ENCODE measurements at places on chromosomes 5 and 9.

- DNase-seq, result no peak
These were observed 25.6 kb upstream of the VLDLR start for GRCh38 chr9:2595973-2596372.

DNA sequence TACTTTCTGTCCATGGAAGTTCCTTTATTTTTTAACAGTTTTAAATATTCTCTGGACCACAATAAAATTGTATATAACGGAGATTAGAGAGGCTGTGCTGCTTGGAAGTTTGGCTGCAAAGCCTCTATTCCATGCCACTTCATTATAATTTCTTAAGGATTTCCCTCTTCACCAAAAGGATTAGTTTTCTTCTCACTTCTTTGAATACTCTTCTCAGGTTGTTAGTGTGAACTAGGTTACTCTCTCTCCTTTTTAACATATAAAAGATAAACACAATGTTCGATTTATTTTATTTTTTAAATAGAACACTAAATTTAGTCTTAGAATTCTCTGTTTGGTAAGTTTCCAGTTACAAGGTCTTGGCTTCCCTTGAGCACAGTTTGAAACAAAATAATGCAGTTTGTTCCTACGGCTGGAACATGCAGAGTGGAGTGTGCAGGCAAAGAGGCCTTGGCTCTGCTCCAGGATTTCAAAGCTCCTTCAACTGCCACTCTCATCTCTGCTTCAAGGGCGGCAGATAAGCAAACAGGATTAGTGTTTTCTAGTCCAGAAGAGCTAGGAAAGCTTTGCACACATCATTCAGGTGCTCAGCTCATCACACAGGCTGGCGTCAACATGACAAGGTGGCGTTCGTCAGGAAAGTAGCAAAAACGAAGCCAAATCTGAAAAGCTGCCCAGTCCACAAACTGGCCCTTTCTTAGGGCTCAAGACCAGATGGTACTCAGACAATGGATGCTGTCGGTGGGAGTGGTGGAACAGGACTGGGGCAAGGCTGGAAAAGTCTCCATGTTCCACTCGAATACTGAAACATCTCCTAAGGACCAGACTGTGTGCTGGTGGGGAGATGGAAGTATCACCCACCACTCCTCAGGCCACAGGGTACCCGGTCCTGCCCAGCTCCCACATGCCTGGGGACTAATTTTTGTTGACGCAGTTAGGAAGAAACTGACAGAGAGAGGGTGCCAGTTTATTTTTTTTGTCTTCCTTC, 286.6 kb downstream of the CRB2 start:
- peak; percentile 85 for DNase-seq

- DNase-seq, result no peak
These were observed 15.5 kb downstream of the RMI1 start for GRCh38 chr9:83996126-83996525.

GRCh38 chr5:176817841-176818377, 7.5 kb downstream of the UNC5A start:
- DNase-seq, result no peak

DNA sequence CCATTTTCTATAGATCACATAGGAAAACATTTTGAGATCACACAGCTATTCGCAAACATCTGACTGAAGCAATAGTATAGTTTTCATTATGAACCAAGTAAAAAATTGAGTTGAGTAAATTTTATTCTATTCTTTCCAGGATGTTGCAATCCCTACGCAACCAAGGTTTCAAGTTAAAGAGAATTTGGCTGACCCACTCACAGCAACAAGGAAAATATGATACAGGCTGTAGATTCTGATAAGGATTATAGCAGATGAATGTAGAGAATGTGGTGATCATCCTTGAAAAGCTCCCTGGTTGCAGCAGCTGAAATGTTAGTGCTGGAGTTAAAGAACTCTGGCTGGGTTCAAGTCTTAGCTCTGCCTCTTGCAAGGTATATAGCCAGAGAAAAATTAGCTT, 4.7 kb downstream of the ABCA1 start:
- DNase-seq, result no peak

- no peak for DNase-seq
These were observed 59.1 kb downstream of the ATP10B start for GRCh38 chr5:160792732-160793529.

- no peak for DNase-seq
These were observed 42.1 kb upstream of the EEIG1 start for GRCh38 chr9:128022886-128023285.

GRCh38 chr5:72018143-72018803, 89.0 kb upstream of the MAP1B start:
- DNase-seq, result peak; percentile 37

GRCh38 chr5:63919763-63920478, 42.3 kb downstream of the HTR1A start:
- DNase-seq, result no peak

- DNase-seq, result no peak
These were observed 211.7 kb downstream of the DENND1A start for GRCh38 chr9:123718188-123718587.

GRCh38 chr5:55853041-55853670, 2.0 kb downstream of the IL31RA start:
- DNase-seq, result no peak

GRCh38 chr5:142014911-142015584, 2.2 kb upstream of the GNPDA1 start:
- DNase-seq, result peak; percentile 72

DNA sequence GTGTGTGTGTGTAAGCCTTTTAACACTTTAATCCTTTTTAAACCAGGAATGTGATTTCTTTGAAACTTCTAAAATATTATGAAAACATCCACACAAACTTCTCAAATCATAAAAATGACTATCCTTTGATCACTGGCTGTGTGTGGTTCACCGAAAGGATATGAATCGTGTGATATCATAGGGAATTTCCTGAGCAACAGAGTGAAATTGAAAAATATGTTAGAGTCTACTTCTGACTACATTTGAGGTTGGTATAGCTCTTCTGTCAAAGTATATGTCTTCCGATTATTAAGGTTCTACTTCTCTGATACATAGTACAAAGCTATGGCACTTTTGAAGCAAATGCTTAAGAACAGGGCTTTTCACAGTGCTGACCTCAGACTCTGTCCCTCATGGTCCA, 40.3 kb downstream of the RGMB start:
- no peak for DNase-seq

- DNase-seq, result no peak
These were observed 151.0 kb upstream of the PCA3 start for GRCh38 chr9:76613150-76613781.

DNA sequence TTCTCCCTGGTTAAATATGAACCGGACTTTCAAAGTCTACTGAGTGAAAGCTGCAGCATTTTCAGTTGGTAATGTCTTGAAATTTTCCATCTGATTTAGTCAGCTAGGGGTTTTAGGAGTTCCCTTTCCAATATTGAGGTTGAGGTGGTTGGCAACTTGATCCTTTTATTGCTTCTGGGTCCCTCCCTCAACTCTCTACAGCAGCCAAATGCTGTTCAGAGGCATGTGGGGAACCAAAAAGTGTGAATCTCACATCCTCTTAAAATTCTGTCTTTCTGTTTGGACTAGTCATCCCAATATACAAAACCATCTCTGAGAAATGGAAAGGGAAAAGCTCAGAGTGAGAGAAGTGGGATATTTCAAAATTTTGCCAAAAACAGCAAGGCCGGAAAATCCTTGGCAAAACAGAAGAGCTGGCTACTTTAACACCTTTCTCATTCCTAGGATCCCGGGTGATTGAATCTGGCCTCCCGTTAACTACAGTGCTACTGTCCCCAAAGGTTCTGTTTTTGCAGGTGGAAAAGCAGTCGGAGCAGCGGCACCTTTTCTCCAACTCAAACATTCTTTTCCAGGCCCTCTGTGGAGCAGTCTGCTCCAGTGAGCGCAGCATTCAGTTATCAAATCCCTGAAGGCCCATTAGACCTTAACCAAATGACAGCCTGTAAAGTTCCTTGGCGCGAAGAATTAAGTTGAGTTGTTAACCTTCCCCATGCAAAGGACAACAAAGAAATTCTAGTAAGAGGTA, 345.9 kb upstream of the NUDT12 start:
- peak; percentile 75 for DNase-seq

- DNase-seq, result no peak
These were observed 33.3 kb upstream of the SPATA31D4 start for GRCh38 chr9:81894891-81895290.

- DNase-seq, result no peak
These were observed 159.1 kb upstream of the PPP2R2B start for GRCh38 chr5:147037515-147038205.

DNA sequence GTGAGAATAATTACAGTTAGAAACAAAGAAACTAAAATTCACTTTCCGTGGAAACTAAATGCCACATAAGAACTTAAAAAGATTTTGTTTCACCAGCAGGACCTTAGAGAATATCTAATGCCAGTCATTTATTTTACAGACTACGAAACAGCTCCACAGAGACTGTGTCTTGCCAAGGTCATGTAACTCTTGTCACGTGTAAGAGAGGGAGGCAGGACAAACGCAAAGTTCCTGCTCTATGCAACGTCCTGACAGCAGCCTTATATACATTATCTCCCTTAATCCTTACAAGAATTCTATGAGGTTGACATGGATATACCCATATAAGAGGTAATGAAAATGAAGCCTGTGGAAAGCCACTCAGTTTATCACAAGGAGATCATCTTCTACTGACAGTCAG, 39.4 kb downstream of the CTNNAL1 start:
- DNase-seq, result no peak

DNA sequence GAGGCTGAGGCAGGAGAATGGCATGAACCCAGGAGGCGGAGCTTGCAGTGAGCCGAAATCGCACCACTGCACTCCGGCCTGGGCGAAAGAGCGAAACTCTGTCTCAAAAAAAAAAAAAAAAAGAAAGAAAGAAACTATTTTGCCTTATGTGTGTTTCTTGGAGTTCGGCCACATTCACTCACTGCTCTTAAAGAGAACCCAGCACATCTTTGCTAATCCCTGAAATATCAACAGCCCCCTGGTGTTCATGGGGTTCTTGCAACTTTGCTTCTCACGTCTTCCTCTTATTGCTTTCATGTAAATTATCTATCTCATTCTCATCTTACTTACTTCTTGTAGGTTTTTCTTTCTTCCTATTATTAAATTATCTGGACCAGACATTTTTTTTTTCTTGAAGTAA, 126.3 kb upstream of the ASTN2 start:
- DNase-seq, result no peak

DNA sequence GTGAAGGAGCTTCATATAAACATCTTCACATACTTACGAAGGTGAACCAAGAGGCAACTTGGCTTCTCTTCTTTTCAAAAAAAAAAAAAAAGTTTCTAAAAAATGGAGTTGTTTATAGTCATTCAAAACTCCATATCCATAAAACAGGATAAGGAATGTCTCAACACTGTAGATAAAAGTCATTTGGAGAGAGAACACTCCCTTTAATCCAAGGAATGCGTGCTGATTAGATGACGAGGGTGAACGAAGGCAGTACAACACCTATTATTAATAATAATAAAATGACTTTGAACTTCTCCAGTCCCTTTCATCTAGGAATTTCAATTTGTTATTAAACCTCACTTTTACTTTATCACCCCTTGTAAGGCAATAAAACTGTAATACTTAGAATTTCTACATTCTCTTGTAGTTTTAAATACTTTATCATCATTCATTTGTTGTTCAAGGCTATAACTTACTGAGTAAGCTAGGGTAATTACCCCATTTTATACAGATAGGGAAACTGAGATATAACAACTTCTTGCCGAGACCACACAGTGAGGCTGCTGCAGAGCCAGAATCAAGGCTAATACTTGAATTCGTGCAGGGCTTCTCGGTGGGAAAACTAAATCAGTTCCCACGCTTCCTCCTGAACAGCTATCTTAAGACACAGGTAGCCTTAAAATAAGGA, 377.1 kb downstream of the EFNA5 start:
- DNase-seq, result no peak

- no peak for DNase-seq
These were observed 64.3 kb downstream of the RAPGEF1 start for GRCh38 chr9:131675437-131676022.

GRCh38 chr5:179800696-179801201, 5.9 kb downstream of the MGAT4B start:
- no peak for DNase-seq

- DNase-seq, result no peak
These were observed 458.6 kb downstream of the ZNF608 start for GRCh38 chr5:124287813-124288212.

DNA sequence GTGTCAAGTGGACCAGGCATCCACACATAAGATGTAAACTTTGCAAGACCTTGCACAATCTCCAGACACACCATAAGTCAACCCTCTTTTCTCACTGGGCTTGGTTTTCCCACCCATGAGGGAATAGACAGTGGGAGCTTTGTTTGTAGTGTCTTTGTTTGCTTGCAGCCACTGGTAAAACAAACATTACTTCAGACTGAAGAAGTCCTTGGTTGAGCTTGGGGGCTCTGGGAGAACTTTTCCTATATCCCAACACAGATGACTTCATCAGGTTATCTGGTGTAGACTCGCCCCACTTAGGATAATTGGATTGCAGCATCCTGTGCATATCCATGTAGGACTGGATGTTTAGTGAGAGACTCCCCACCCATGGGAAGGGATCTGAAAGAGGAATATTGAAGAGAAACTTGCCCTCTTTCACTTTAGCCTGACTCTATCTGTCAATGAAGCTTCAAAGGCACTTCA, 11.5 kb upstream of the ADGRV1 start:
- no peak for DNase-seq

GRCh38 chr5:143931476-143931875, 119.5 kb downstream of the HMHB1 start:
- peak; percentile 4 for DNase-seq

GRCh38 chr5:16894236-16895057, 41.6 kb downstream of the MYO10 start:
- DNase-seq, result no peak

- no peak for DNase-seq
These were observed 274.9 kb downstream of the GADD45G start for GRCh38 chr9:89879701-89880100.

DNA sequence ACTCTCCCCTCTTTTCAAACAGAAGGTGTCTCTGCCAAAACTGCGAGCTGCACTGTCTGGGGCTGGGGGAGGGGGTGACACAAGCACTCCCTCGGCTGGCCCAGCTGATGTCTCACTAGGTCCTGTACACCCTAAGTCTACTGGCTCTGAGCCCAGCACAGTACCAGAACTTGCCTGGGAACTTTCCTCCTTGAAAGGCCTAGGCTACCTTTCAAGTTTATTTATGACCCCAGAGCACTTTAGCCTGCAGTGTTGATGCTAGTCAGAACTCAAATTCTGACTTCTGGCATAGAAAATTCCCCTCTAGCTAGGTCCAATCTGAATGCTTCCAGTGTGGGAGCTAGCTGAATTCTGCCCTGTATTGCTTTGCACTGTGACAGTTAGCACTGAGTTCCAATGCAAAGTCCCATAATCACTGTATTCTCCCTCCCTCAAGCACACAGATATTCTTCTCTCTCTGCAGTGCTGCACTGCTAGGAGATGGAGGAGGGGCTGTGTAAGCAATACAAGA, 10.5 kb downstream of the LURAP1L start:
- peak; percentile 53 for DNase-seq

- DNase-seq, result peak; percentile 55
These were observed 2.3 kb upstream of the SLC23A1 start for GRCh38 chr5:139385061-139386049.

DNA sequence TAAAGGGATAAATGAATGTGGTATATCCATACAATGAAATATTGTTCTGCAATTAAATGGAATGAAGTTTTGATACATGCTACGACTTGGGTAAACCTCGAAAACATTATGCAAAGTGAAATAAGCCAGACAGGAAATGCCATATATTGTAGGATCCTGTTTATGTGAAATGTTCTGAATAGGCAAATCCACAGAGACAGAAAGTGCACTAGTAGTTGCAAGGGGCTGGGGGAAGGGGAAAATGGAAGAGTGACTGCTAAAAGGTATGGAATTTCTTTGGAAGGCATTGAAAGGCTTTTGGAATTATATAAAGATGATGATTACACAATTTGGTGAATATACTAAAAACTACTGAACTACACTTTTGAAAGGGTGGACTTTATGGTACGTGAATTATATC, 97.0 kb downstream of the FOXD1 start:
- no peak for DNase-seq
